Activated T-helper 2 cell treated with anti-CD3 and anti-CD28 coated beads, Interferon-gamma antibody, Interleukin-2, Interleukin-4, amounts not matched to agents 10 μg/mL and 5 μg/mL and 100 μg/mL, durations not matched to agents 14 hours and 24 hours and 36 hours (primary cell): ENCODE measurements at places on chromosomes 4 and X.

- H3K27me3 ChIP-seq, result peaks cover 2% of the 10 kb centered on the region
- no peak for DNase-seq
- H3K4me3 ChIP-seq, result no peak overlapping the region
Observed at GRCh38 chrX:39728025-39728424, 369.7 kb downstream of the BCOR start.

- no peaks in the 10 kb centered on the region for H3K36me3 ChIP-seq
- no peak overlapping the region for H3K27ac ChIP-seq
- peaks cover 3% of the 10 kb centered on the region for H3K27me3 ChIP-seq
Observed at GRCh38 chrX:154603438-154604430, 15.3 kb downstream of the CTAG1B start.

- no peak overlapping the region for H3K4me3 ChIP-seq
- peaks cover 4% of the 10 kb centered on the region for H3K36me3 ChIP-seq
- H3K4me1 ChIP-seq, result peaks cover 13% of the 10 kb centered on the region
- no peak for DNase-seq
- H3K27ac ChIP-seq, result no peak overlapping the region
Observed at GRCh38 chr4:17515445-17516407, 761 bp downstream of the CLRN2 start.

DNA sequence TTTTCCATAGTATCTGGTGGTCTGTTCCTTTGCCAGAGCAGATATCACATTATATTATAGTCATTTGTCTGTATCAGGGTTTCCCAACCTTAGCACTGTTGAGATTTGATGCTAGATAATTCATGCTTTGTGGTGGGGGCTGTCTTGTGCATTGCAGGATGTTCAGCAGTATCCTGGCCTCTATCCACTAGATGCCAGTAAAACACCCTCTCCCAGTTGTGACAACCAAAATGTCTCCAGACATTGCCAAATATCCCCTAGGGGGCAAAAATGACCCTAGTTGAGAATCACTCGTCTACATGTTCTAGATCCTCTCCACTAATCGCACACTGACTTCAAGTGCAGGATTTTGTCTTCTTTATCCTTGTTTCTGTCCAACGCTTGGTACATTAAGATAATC is 160.8 kb downstream of the FANCB start:
- H3K27me3 ChIP-seq, result no peaks in the 10 kb centered on the region
- no peak overlapping the region for H3K27ac ChIP-seq
- no peaks in the 10 kb centered on the region for H3K4me1 ChIP-seq

GRCh38 chr4:153555730-153556434 is 89.7 kb downstream of the TMEM131L start:
- no peak for DNase-seq
- no peak overlapping the region for H3K27ac ChIP-seq
- H3K4me1 ChIP-seq, result peaks cover 16% of the 10 kb centered on the region
- H3K27me3 ChIP-seq, result no peaks in the 10 kb centered on the region

DNA sequence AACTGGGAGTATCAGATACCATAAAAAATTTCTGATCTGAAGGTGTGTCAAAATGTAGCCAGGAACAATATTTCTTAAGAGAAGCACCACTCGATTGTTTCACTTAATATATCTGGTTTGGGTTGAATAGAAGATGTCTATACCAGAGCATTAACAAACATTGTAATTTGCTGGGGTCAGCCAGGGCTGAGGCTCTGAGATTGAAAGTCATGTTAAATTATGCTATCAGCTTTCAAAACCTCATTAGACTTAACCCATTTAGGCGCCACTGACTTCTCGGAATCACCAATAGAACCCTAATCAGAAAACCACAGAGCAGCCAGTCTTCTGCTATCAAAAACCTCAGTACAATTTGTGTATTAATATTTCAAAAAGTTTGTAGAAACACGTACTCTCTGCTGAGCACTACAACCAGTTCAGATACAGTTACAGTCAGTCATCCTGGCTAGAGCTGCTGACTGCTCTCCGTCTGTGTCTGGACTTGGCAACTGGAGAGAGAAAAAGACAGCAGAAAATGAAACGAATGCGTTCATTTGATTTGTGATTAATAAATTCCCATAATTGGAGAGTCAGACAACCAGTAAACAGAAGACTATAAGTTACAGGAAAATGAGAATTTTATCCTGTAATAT is 848.6 kb upstream of the PABPC4L start:
- no peak overlapping the region for H3K4me3 ChIP-seq
- no peaks in the 10 kb centered on the region for H3K27me3 ChIP-seq
- H3K27ac ChIP-seq, result no peak overlapping the region
- no peaks in the 10 kb centered on the region for H3K36me3 ChIP-seq

DNA sequence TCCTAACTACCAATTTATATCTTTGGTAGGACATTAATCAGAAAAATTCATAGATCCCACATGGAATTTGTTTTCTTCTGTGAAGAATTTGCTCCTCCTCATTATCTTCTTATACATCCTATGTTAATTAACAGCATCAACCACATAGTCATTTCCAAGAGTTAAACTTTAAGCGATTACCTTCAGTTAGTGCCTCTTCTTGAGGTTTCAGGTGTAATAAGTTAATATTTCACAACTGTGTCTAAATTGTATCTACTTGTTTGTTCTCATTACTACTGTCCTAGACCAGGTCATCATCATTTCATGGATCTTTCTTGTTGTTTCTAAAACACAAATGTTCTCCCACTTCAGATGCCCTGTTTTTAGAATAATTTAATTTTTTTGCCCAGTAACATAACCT is 457.9 kb downstream of the FAT4 start:
- H3K27me3 ChIP-seq, result no peaks in the 10 kb centered on the region
- H3K36me3 ChIP-seq, result no peaks in the 10 kb centered on the region
- H3K4me3 ChIP-seq, result no peak overlapping the region
- H3K4me1 ChIP-seq, result no peaks in the 10 kb centered on the region

DNA sequence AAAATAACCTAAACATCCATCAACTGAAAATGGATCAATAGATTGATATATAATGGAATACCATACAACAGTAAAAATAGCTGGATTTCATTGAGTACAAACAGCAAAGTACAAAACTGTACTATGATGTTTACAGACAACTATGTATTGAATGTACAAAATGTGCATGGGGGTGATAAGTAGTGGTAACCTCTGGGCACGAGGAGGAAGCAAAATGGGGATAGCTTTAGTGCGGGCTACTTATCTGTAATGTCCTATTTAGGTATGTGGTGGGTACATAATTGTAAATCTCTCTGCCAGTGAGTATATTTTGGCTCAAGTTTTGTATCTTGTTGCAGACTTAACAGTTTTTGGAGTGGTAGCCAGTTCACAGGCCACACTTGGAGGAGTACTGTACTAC is 123.6 kb downstream of the STAG2 start:
- no peaks in the 10 kb centered on the region for H3K27me3 ChIP-seq
- peaks cover 21% of the 10 kb centered on the region for H3K4me1 ChIP-seq
- no peak overlapping the region for H3K4me3 ChIP-seq
- DNase-seq, result no peak
- H3K36me3 ChIP-seq, result peaks cover 44% of the 10 kb centered on the region

- no peak overlapping the region for H3K4me3 ChIP-seq
- H3K27me3 ChIP-seq, result no peaks in the 10 kb centered on the region
- H3K36me3 ChIP-seq, result peaks cover 53% of the 10 kb centered on the region
Observed at GRCh38 chr4:83261307-83261706, 23.3 kb downstream of the COQ2 start.

- no peak overlapping the region for H3K27ac ChIP-seq
- H3K4me1 ChIP-seq, result peaks cover 2% of the 10 kb centered on the region
- H3K27me3 ChIP-seq, result no peaks in the 10 kb centered on the region
- no peaks in the 10 kb centered on the region for H3K36me3 ChIP-seq
- H3K4me3 ChIP-seq, result no peak overlapping the region
- DNase-seq, result no peak
Observed at GRCh38 chr4:25446611-25447010, 69.5 kb downstream of the ANAPC4 start.
